ENCODE measurements at places on chromosomes 16 and 17. TPM values are rescaled to one million over a fixed set of nuclear protein-coding genes. Genes with fewer than 3 reads are reported as not detected.

GRCh38 chr17:42682722-42683403 lies 532 bp downstream of the CNTNAP1 start:
- peaks cover 49% of the 10 kb centered on the region for H3K4me1 ChIP-seq
- H3K4me3 ChIP-seq, result peak overlapping the region; percentile 91
- peak overlapping the region; percentile 14 for H3K27ac ChIP-seq

GRCh38 chr17:38572669-38573365 lies 32.9 kb downstream of the SRCIN1 start:
- peak overlapping the region; percentile 78 for H3K4me3 ChIP-seq
- peaks cover 74% of the 10 kb centered on the region for H3K27me3 ChIP-seq
- H3K27ac ChIP-seq, result no peak overlapping the region
- DNase-seq, result peak; percentile 49

GRCh38 chr17:61943117-61943516 lies 15.3 kb upstream of the INTS2 start:
- H3K36me3 ChIP-seq, result no peaks in the 10 kb centered on the region
- no peak overlapping the region for H3K27ac ChIP-seq
- H3K4me3 ChIP-seq, result no peak overlapping the region
- H3K4me1 ChIP-seq, result no peaks in the 10 kb centered on the region
- no peaks in the 10 kb centered on the region for H3K27me3 ChIP-seq

- no peaks in the 10 kb centered on the region for H3K27me3 ChIP-seq
- no peak overlapping the region for H3K27ac ChIP-seq
- no peaks in the 10 kb centered on the region for H3K36me3 ChIP-seq
- peaks cover 15% of the 10 kb centered on the region for H3K4me1 ChIP-seq
Observed at GRCh38 chr16:26276289-26276688, 584.5 kb downstream of the HS3ST4 start.

DNA sequence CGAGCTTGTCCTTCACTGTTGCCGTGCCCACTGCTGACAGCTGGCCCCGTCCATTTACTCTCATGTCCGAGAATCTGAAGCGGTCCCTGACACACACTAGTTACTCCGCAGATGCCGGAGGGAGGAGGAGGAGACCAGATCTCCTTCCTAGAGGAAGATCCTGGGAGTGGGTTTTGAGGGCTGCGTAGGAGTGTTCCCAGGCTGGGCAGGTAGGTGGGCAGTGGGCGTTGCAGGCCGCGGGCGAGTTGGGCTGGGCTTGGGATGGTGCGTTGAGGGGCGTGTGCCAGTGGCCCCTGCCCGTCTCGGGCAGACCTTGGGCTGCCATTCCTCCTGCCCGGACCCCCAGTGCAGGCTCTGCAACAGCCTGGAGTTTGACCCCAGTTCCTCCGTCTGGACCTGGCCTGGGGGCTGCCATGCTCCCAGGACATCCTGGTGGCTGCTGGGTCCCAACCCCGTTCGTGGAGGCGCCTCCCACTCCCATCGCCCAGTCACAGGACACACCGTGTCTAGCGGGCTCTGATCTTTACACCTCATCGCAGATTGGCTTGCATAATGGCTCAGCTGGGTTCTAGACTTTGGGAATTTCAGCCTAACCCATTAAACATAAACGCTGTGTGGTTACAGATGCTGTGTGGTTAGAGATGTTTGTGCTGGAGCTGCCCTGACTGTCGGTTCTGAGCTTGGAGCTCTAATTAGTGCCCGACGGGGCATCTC lies 22.8 kb downstream of the CACNA1H start:
- no peaks in the 10 kb centered on the region for H3K4me1 ChIP-seq
- no peak overlapping the region for H3K4me3 ChIP-seq
- no peak overlapping the region for H3K27ac ChIP-seq
- no peaks in the 10 kb centered on the region for H3K36me3 ChIP-seq

DNA sequence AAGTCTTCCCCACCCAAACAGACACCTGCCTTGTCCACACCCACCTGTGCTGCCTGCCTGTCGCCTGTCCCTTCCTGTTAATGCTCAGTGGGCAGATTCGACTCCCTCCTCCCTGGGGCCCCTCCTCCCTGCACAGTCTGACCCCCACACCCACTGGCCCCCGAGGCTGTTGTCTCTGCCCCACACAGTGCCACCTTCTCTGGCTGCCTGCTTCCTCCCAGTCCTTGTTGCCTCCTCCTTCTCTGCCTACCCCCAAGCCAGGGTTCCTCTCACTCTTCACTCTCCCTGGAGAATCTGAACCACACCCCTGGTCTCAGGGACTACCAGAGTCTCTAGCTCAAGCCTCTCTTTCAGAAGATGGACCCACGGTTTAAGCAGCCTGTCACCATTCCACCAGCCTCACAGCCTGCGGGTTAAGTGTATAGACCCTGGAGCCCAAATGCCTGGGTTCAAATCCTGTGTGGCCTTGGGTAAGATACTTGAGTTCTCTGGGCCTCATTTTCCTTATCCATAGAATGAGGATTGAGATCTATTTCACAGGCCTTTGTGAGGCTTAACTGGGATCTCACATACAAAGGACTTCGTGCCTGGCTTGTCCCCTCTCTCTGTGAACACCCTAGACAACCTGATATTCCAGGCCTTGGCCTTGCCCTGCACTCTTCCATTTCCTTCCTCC lies 3.8 kb upstream of the ARHGAP23 start:
- peak overlapping the region; percentile 64 for H3K4me3 ChIP-seq
- H3K4me1 ChIP-seq, result peaks cover 37% of the 10 kb centered on the region
- H3K36me3 ChIP-seq, result no peaks in the 10 kb centered on the region
- peaks cover 64% of the 10 kb centered on the region for H3K27me3 ChIP-seq
- H3K27ac ChIP-seq, result peak overlapping the region; percentile 45
- DNase-seq, result no peak

DNA sequence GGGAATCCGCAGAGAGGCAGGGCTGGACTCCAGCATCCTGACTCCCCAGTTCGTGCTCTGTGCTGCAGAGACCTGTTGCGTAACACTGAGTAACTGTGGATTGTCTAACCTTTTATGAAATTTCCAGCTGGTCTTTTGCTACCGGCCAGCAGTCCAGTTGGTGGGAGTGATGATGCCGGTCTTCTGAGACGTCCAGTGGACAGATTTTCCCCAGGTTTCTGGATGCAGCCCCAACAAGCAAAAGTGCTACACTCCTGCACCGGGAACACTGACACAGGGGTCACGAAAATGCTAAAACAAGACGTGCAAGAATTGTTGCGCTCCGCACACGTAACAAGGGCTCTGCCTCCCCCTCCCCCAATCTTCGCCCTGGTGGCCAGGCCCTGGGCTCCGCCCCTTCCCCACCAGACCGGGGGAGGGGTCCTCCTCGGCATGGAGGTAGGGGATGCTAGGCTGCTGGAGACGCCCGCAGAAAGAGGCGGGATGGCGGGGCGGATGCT lies 701 bp upstream of the MRC2 start:
- peaks cover 28% of the 10 kb centered on the region for H3K4me1 ChIP-seq
- peak; percentile 64 for DNase-seq
- no peak overlapping the region for H3K27ac ChIP-seq
- H3K27me3 ChIP-seq, result peaks cover 13% of the 10 kb centered on the region

DNA sequence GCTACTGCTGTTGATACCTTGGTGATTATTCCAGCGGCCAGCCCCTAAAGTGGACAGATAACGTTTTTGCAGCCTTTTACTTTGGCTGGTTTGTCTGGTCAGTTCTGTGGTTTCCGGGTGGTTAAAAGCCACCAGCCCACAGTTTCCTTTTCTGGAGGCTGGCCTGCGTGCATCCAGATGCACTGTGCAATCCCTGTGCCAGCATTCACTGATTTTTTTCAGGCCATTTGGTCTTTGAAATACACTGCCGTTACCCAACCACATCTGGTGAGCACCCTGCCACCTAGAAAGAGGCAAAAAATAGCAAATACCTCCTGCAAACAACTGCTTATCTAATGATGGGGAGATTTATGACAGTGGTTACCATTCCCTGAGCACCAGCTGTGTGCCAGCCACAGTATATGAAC lies 797 bp downstream of the NUDT7 start:
- no peaks in the 10 kb centered on the region for H3K27me3 ChIP-seq
- peak overlapping the region; percentile 93 for H3K27ac ChIP-seq
- peak overlapping the region; percentile 88 for H3K4me3 ChIP-seq
- H3K36me3 ChIP-seq, result peaks cover 3% of the 10 kb centered on the region

GRCh38 chr17:78882540-78883088 lies 20.4 kb downstream of the CEP295NL start:
- no peaks in the 10 kb centered on the region for H3K36me3 ChIP-seq
- H3K4me1 ChIP-seq, result peaks cover 61% of the 10 kb centered on the region
- H3K27ac ChIP-seq, result peak overlapping the region; percentile 84
- no peak for DNase-seq
- no peaks in the 10 kb centered on the region for H3K27me3 ChIP-seq
- peak overlapping the region; percentile 84 for H3K4me3 ChIP-seq

DNA sequence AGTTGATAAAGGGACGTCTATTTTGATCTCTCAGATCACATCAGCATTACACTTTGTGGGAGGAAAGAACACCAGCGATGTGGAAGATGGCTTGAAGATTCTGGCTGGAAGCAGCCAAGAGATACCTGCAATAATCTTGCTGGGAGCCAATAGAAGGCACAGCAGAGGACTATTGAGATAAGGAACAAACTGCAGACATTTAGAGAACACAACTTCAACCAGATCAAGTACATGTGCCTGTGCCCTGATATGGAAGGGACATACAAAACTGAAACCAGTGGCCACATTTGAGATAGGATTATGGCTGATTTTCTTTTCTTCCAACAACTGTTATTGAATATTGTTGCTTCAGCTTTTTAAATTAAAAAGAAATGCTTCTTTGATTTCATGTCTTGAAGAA lies 18.6 kb upstream of the PSMD7 start:
- DNase-seq, result no peak
- H3K36me3 ChIP-seq, result no peaks in the 10 kb centered on the region
- H3K27ac ChIP-seq, result no peak overlapping the region
- no peak overlapping the region for H3K4me3 ChIP-seq

DNA sequence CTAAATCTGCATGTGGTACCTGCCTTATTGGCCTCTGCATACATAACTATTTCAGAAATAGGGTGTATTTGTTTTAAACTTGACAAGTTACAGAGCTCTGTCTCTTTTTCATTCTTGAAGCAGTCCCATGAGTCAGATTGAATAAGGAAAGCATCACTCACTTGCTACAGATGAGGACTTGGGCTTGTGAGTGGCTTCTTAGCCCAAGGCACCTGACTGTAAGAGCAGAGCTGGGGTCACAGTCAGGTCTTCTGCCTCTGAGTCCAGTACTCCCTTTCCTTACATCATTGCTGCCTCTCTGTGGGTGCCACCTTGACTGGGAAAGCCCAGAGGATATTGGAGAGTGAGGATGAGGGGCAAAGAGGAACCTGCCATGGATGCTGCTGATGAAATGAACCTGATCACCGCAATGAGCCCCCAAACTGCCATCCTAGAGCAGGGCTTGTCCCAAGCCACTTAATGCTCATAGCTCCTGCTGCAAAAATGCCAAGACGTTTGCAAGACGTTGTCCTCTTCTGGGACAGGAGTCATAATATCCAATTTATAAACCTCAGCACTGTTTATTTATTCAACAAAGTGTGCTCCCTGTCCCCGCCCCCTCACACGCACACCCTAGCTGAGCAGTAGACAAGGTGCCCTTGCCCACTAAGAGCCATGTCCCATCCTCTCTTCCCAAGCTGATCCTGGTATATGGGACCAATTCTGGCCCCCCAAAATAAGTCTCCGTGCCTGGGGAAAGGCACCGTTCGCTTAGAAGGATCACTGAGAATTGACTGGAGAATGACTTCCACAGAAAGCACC lies 74.1 kb downstream of the CCDC182 start:
- no peaks in the 10 kb centered on the region for H3K36me3 ChIP-seq
- H3K27ac ChIP-seq, result no peak overlapping the region
- DNase-seq, result no peak
- H3K4me3 ChIP-seq, result no peak overlapping the region
- H3K27me3 ChIP-seq, result no peaks in the 10 kb centered on the region

DNA sequence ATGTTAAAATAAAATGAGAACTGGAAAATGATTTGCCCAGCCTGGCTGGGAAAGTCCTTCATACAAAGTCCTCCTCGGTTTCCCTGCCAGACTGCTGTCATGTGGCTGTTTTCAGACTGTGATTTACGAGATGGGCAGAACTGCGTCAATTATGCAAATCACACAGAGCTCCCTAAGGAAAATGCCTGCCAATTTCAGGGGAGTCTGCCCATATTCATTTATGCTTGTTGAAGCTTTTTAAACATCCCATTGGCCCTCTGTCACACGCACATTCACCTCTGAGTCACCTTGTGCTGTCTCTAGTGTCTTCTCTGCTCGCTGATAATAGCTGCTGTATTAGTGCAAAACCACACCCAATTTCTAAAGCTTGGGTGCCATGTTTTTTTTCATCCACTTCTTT lies 81.7 kb upstream of the FAM20A start:
- H3K27me3 ChIP-seq, result no peaks in the 10 kb centered on the region
- H3K27ac ChIP-seq, result no peak overlapping the region
- H3K36me3 ChIP-seq, result peaks cover 2% of the 10 kb centered on the region
- H3K4me1 ChIP-seq, result no peaks in the 10 kb centered on the region
- no peak for DNase-seq

GRCh38 chr16:47967374-47967773 lies 188.4 kb downstream of the ABCC12 start:
- no peak overlapping the region for H3K27ac ChIP-seq
- DNase-seq, result no peak
- H3K4me1 ChIP-seq, result peaks cover 33% of the 10 kb centered on the region
- H3K36me3 ChIP-seq, result no peaks in the 10 kb centered on the region

DNA sequence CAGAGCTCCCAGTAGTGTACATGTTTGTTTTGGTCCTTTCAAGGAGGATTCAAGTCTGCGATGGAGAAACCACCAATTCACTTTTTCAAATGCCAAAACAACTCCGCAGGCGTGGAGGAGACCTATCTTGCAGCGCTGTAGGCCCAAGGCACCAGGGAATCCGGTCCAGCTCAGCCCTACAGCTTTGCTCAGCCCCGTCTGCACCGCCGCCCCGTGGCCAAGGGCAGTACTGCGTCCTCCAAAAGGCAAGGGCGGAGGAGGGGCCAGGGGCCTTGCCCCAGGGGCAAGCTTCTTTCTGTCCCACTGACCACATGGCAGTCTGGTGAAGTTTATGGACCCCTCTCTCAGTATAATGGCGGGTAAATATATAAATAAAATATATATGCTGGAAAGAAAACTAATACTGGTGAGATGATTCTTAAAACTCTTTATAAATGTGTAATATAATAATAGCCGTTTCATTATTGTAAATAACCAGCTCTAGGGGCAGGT lies 709 bp upstream of the CD300LG start:
- H3K36me3 ChIP-seq, result no peaks in the 10 kb centered on the region
- H3K27me3 ChIP-seq, result peaks cover 6% of the 10 kb centered on the region
- no peak overlapping the region for H3K4me3 ChIP-seq
- H3K27ac ChIP-seq, result no peak overlapping the region

DNA sequence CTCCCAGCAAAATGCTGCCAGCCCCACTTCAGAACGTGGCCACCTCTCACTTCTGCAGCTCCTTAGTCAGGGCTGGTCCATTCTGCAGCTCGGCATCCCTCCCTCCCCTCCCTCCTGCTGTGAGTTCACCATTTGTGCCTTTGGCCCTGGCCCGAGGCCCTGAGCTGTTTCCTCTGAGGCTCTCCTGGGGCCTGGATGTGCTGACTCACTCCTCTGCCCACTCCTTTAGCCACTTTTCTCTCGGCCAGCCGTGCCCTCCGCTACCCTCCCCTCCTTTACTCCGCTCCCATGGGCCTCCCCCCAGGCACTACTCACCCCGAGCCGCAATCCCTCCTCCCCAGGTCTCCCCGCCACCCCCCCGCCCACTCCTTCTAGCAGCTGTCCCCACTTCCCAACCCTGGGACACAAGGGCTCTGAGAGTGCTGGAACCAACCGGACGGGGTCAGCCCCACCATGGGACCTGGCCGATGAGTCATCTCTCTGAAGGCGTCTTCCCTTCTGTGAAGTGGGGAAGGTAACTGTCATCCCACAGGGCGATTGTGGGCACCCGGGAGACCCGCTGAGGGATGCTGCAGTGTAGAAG lies 11.5 kb downstream of the KCNG4 start:
- DNase-seq, result no peak
- no peaks in the 10 kb centered on the region for H3K36me3 ChIP-seq
- H3K27me3 ChIP-seq, result no peaks in the 10 kb centered on the region

The SLFN5 gene
- total RNA-seq, result 8.7 TPM

The ADAD2 gene
- total RNA-seq, result not detected

The COL1A1 gene
- 14.8 TPM for total RNA-seq

The FMNL1 gene
- 1.1 TPM for total RNA-seq

The MYO15A gene
- 1.3 TPM for total RNA-seq
